ENCODE measurements at places on chromosomes 3 and 15.
A peak's percentile ranks its signal among the peaks of the same experiment; 100 is the strongest.

DNA sequence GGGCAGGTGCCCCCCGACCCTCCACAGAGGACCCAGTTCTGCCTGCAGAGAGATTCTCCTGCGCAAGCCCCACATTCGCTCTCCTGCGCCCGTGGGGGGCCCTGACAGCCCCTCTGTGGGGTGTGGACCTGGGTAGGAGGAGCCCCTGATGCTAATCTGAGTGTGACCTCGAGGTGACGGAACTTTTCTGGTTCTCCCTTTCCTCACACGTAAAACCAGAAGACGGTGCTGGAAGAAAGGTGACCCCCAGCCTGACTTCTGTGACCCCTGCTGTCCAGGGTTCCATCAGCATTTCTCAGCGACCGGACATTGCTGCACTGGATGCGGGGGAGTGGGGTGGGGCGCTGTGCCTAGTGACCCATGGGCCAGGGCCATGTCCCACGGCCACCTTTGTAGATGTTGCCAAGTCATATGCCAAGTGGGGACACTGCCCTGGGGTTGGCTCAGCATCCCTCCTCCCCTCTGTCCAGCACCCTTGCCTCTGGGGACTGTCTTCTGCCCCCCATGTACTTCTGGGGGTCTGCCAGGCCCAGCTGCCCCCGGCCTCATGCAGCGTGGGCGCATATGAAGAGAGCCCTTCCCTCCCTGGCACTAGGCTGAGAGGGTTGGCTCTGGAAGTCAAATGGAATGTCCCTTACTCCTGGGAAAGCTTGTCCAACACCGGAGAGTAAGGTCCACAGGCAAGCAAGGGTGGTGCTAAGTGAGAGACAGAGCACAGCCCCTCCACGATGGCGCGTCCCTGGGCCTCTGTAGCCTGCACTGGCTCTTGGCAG lies 129.1 kb upstream of the MEF2A start:
- H3K4me3 ChIP-seq, result no peak overlapping the region
- DNase-seq, result no peak
- H3K27ac ChIP-seq, result no peak overlapping the region
- peaks cover 2% of the 10 kb centered on the region for H3K4me1 ChIP-seq
- H3K36me3 ChIP-seq, result no peaks in the 10 kb centered on the region

GRCh38 chr15:85532689-85533088 lies 152.3 kb downstream of the AKAP13 start:
- no peaks in the 10 kb centered on the region for H3K27me3 ChIP-seq
- H3K4me3 ChIP-seq, result no peak overlapping the region
- no peak overlapping the region for H3K27ac ChIP-seq
- DNase-seq, result no peak
- peaks cover 3% of the 10 kb centered on the region for H3K4me1 ChIP-seq
- H3K36me3 ChIP-seq, result 0 out of 2 replicates have a peak, but pooled peaks cover 4% of the 10 kb centered on the region

DNA sequence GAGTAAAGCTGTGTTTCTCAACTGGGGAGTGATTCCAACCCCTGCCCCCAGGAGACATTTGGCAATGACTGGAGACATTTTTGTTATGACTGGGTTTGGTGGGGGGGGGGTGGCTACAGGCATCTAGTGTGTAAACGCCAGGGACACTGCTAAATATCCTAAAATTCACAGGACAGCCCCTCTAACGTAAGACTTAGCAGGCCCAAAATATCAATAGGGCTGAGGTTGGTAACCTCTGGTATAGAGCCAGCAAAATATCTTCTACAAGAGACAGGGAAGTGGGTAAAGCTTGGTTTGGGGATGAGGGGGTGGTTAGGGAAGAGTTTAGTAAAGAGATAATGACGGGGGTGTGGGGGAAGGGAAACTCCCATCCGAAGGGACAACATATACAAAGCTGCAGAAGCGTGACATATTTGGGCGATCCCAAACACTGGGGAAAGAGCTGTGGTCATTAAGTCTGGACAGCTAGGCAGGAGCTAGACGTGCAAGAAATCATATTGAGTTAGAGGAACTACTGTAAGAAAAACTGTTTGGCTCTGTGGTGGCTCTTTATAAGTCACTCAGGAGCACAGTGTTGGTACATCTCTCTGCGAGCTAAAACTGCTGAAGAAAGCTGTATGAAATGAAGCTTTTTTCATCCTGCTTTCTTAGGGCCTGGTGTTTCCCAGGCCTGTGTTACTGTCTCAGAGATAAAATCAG lies 697 bp upstream of the TRIM69 start:
- H3K4me3 ChIP-seq, result no peak overlapping the region
- H3K27me3 ChIP-seq, result no peaks in the 10 kb centered on the region
- H3K27ac ChIP-seq, result no peak overlapping the region
- H3K4me1 ChIP-seq, result no peaks in the 10 kb centered on the region
- no peaks in the 10 kb centered on the region for H3K36me3 ChIP-seq

DNA sequence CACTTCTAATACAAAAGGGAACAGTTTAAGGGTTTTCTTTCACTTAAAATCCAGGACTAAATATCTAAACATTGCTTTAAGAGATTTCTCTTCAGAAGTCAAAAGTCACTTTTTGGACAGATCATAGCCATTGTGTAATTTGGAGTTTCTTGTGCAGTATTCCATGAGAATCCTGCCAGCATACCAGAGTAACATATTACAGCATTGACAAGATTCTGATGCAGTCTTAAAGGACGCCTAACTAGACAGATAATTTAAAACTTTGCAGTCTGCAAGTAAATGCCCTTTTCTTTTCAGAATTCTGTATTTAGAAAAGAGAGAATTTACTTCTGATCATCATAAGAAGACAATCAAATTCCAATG lies 17.5 kb upstream of the IGSF10 start:
- no peaks in the 10 kb centered on the region for H3K27me3 ChIP-seq
- no peak for DNase-seq
- no peaks in the 10 kb centered on the region for H3K36me3 ChIP-seq
- no peak overlapping the region for H3K4me3 ChIP-seq

GRCh38 chr3:117616227-117616626 lies 906.6 kb downstream of the TUSC7 start:
- no peak overlapping the region for H3K27ac ChIP-seq
- H3K4me3 ChIP-seq, result no peak overlapping the region
- no peak for DNase-seq
- H3K4me1 ChIP-seq, result no peaks in the 10 kb centered on the region
- no peaks in the 10 kb centered on the region for H3K36me3 ChIP-seq

DNA sequence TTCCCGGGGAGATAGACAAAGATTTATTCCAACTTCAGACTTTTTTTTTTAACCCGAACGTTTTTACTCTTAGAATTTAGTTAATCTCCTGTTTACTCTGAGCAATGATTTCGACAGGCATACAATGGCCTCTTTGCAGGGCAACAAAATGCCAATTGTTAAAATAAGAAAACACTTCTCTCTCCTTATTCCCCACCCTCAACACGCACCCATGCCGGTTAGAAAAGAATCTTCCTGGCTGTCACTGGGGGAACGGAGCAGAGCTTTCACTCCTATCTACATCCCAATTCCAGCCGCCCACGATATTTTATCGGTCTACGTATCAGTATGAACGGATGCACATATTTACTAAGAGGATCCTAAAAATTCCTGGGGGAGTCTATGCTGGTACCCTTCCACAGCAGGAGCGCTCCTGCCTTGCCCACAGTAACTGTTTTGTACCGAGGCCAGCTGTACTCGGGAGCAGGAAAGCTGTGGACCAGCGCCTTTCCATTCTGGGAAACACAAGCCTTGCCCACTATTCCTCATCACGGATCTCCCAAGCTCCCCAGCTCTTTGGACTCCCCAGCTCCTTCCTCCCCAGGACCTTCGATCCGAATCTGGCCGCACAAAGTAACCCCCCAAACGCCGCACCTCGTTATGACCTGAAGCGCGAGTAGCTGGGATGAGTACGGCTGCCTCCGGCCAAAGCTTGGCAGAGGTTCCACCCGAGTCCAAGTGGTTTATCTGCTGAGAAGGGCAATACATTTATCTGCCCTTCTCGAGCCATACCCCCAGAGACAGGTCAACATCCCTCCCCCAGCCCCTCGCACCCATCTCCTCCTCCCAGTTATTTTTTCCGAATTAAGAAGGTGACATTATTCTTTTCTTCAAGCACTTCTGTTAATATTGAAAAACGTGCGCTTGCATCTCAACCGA lies 2.2 kb upstream of the FOXB1 start:
- no peak for DNase-seq
- H3K27me3 ChIP-seq, result peaks cover 33% of the 10 kb centered on the region
- H3K4me1 ChIP-seq, result peaks cover 9% of the 10 kb centered on the region
- H3K27ac ChIP-seq, result no peak overlapping the region
- H3K36me3 ChIP-seq, result no peaks in the 10 kb centered on the region
- peak overlapping the region; percentile 12 for H3K4me3 ChIP-seq

GRCh38 chr3:160980740-160981139 lies 124.4 kb downstream of the B3GALNT1 start:
- H3K36me3 ChIP-seq, result no peaks in the 10 kb centered on the region
- H3K4me1 ChIP-seq, result no peaks in the 10 kb centered on the region
- no peak overlapping the region for H3K27ac ChIP-seq
- no peak for DNase-seq
- H3K27me3 ChIP-seq, result no peaks in the 10 kb centered on the region

DNA sequence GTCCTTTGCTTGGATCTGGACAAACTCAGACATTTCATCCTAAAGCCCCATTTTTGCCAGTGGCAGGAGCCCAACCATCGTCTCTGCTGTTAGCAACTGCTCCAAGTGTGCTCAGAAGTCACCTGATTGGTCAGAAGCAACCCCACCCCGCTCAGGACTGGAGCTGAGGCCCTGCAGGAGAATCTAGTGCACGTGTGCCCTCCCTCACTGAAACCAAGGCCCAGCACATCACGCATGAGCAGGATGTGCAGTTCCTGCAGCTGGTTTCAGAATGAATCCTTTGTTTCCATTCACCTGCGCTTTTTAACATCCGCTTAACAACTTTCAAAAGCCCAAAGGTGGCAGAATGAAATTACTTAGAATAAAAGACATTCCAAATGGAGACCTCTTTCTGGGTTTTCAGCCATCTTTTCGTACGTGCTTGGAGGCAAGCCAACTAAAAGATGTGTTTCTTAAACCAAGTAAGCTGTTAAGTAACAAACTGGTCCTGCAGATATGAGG lies 81.2 kb downstream of the SRGAP3 start:
- H3K27me3 ChIP-seq, result no peaks in the 10 kb centered on the region
- H3K4me1 ChIP-seq, result no peaks in the 10 kb centered on the region
- H3K4me3 ChIP-seq, result no peak overlapping the region
- H3K36me3 ChIP-seq, result no peaks in the 10 kb centered on the region

DNA sequence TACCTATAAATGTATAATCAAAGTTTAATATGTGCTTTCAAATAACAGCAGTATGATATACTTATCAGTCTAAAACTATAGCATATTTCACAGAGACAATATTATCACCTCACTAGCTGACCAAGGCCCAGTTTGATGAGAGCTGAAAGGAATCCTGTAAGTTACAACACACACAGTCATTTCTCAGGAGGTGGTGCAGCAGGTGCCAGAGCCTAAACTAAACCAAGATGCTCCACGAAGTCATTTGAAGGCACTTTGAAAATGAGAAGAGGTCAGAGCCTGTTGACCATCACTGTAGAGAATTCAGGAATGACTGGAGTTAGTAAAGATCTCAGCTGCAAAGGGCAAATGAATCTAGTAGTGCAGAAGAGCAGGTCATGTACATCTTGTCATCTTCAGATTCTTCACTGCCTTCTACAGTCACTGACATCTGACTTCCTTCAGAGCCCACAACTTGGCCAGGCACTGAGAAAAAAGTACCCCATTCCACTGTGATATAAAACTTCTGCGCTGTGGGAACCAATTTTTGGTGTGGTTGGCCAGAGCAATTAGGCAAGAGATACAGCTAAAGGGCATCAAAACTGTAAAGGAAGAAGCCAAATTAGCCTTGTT lies 7.9 kb downstream of the GBE1 start:
- no peaks in the 10 kb centered on the region for H3K27me3 ChIP-seq
- H3K27ac ChIP-seq, result no peak overlapping the region
- no peak for DNase-seq
- H3K36me3 ChIP-seq, result no peaks in the 10 kb centered on the region

DNA sequence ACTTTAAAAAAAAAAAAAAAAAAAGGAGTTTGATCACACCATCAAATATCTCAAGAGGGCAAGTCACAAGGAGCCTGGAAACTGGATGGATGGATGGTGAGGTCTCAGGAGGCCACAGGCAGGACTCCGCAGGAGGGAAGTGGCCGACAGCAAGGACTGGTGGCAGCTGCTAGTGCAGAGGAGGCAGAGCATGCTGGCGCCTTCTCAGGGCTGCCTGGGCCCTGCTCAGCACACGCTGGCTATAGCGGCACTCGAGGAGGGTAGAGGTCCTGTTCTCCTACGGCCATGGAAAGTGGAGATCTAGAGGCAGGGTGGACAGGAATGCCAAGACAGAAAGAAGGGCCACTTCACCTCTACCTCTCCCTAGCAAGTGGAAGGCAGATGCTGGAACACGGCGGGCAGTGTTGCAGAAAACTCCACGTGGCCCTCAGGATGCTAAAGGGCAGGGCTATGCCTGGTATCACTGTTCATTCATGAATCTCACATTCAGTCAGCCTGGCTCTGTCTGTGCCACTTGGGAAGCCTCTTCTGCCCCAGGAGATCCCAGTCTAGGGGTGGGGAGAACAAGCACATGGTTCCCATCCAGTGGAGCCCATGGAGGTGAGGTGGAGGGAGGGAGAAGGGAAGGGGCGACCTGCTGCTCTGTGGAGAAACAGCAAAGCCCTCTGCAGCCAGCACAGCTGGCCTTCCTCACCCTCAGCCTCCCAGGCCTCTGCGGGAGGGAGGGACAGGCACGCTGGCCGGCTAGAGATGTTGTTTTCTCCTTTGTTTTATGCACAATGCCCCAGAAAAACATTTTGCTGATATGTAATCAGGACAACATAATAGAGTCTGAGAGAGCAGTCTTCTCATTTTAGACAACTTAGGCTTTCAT lies 71.0 kb downstream of the OXNAD1 start:
- no peak overlapping the region for H3K27ac ChIP-seq
- H3K27me3 ChIP-seq, result no peaks in the 10 kb centered on the region
- H3K4me3 ChIP-seq, result no peak overlapping the region

DNA sequence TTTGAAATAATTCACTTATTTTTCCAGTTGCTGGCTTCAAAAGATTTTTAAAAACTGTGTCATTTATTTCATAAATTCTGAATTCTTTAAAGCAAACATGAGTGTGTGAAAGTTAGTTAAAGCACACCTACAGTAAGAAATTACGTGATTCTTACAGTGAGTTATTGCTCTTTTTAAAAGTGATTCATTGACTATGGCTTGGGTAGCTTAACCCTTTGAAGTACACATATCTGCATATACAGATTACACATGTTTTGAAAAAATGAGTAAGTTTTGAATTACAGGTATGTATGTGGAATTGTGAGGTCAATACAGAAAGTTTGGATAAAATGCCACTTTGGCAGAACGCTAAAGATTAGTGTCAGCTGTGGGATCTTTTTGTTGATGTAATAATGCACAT lies 64.5 kb upstream of the MBNL1 start:
- no peak overlapping the region for H3K4me3 ChIP-seq
- H3K27me3 ChIP-seq, result no peaks in the 10 kb centered on the region
- DNase-seq, result no peak
- H3K4me1 ChIP-seq, result peaks cover 1% of the 10 kb centered on the region
- H3K27ac ChIP-seq, result no peak overlapping the region

GRCh38 chr3:14803981-14804834 lies 14.6 kb upstream of the FGD5 start:
- no peak overlapping the region for H3K4me3 ChIP-seq
- peaks cover 4% of the 10 kb centered on the region for H3K27me3 ChIP-seq
- no peaks in the 10 kb centered on the region for H3K4me1 ChIP-seq

DNA sequence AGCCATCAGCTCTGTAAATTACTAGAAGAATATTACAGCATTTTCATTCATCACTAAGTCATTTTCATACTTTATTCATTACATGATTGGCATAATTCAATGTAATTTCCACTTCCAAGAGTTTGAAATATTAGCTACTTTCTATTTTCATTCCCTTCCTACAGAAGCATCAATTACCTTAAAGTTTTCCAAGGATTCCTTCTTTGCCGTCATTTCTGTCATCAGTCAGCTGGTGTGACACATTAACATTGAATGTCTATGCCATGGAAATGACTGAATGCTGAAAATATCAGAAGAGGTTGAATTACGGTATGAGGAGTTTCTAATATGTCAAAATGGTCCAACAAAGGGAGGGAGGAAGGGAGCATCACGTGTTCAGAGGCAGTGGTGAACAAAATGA lies 718.2 kb upstream of the GRM7 start:
- no peaks in the 10 kb centered on the region for H3K27me3 ChIP-seq
- H3K4me3 ChIP-seq, result no peak overlapping the region
- no peaks in the 10 kb centered on the region for H3K36me3 ChIP-seq

Measured in iPS DF 6.9 (cell line).